Stimulated activated CD8-positive, alpha-beta memory T cell treated with anti-CD3 and anti-CD28 coated beads, Interleukin-4, amount 100 ng/mL, for 48 hours (primary cell): ENCODE measurements at places on chromosomes 4 and X.

DNA sequence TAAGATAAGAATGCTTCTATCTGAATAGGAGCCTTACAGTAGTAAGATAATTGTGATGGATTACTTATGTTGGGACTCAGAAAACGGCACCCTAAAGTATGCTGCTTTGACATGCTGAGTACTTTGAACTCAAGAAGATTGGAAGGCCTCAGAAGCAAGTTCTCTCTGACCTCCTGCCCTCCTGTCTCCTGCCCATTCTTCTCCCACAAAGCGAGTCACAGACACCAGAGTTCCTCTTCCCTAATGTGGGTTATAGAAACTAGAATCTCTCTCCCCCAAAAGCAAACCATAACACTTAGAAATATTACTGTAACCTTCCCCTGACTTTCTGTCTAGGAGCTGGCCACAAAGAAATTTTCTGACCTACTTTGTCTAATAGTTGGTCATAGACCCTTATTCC, 76.5 kb downstream of the DDIT4L start:
- DNase-seq = no peak

- DNase-seq = no peak
Measured at GRCh38 chr4:132214519-132214918, 934.6 kb upstream of the PCDH10 start.

- no peak for DNase-seq
Measured at GRCh38 chrX:1327651-1328304, 8.8 kb upstream of the IL3RA start.

- no peak for DNase-seq
Measured at GRCh38 chr4:174275101-174275500, 8.4 kb downstream of the FBXO8 start.

DNA sequence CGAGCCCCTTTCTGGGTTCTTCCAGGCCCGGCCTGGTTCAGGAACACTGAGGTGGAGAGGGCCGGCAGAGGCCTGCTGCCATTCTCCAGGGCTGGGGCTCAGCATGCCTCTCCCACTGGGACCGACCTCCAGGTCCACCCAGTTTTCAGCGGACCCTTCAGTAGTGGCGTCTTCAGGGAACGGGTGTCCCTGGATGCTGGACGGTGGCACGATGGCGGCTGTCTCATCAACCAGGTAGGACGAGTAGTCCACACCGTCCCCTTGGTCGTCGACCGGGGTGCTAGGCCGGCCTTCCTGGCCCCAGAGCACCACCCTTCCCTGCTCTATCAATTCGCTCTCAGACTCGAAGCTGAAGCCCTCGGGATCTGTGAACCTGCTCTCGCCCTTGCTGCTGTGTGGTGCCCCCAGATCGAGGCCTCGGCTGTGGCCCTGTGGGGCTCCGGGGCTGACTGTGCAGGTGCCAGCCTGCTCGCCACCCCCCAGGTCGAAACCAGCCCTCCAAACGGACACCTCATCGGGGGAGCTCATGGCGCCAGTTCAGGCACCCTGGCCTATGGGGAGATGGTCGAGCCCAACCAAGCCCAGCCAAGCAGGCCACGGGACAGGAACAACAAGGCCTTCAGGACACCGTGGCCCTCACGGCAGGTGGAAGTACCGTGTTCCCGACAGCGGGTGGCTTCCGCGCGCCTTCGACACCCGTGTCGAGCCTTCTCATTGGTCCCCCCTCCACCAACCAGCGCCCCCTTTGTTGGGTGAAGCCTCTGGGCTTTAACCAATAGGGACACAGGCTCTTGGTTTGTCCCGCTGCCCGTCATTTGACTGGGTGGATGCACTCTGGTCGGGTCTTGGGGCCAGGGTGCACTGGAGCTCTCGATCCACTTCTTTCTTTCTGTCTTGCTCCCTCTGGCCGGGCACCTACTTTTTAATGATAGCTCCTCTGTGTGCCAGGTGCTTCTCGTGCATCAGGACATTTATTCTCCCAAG, 814 bp upstream of the LOC101059915 start:
- no peak for DNase-seq

- no peak for DNase-seq
Measured at GRCh38 chrX:39900777-39901170, 197.0 kb downstream of the BCOR start.

- no peak for DNase-seq
Measured at GRCh38 chr4:5079581-5079980, 28.3 kb downstream of the STK32B start.

DNA sequence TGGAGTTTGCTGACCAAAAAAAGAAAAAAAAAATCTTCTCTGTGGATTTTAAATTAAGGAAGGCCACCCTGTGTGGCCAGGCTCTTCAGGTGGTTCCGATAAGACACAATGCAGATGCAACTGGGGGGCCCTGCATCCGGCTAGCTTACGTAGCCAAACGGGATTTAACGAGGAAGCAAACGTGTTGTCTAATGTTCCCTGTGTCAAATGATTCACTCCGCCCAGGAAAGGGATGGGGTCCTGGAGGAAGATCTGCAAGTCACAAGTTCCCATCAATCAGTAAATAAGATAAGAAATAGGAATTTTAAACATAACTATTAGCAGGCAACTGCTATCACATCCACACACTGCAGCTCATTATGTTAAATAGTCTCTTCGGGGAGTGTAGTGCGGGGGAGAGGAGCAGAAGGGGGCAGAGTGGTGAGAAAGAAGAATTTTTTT, 216.4 kb upstream of the GYPA start:
- DNase-seq = no peak

- no peak for DNase-seq
Measured at GRCh38 chr4:84727491-84727890, 144.6 kb downstream of the CDS1 start.

DNA sequence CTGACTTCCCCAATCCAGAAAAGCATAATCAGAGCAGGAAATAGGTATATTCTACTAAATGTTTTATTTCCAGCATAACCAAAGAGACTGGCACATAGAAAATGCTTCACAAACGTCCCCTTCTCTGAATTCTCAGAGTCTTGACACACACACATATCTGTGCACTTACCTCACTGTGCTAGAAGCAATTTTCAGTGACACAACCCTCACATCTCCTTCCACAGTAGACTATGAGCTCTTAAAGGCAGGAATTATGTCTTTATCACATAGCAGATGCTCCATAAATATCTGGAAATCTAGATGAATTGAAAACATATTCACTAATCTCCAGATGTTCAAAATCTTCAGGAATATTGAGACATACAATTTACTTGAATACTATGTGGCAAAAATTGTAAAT, 5.9 kb downstream of the SOWAHB start:
- DNase-seq = no peak

GRCh38 chr4:11596989-11597388, 168.3 kb upstream of the HS3ST1 start:
- no peak for DNase-seq

GRCh38 chrX:6291444-6291843, 62.8 kb upstream of the NLGN4X start:
- DNase-seq = no peak

- no peak for DNase-seq
Measured at GRCh38 chr4:26083987-26084386, 170.0 kb downstream of the SMIM20 start.

DNA sequence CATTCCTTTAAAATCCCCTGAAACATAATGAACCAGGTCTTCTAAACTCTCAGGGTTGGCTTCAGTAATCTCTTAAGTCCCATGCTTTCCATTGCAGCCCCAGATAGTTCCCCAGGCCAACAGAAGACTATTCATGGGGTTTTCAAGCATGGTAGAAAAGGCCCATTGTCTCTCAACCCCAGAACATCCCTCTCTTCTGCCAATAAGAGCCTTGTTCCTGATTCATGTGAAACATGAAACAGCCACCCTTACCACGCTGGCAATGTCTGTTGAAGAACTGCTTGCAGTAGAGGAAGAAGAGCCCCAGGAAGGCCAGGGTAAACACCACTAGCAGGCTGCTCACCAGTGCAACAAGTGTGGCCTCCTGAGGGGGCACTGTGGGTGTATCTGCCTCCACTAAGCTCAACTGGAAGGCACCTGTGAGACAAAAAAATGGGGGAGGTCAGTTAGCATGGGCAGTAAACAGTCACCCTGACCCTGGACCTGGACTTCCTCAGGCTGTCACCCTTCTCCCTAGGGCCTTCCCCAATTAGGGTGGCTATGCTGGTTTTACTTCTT, 36.4 kb downstream of the EDA2R start:
- no peak for DNase-seq

- DNase-seq = no peak
Measured at GRCh38 chrX:129718676-129719075, 20.1 kb upstream of the XPNPEP2 start.

DNA sequence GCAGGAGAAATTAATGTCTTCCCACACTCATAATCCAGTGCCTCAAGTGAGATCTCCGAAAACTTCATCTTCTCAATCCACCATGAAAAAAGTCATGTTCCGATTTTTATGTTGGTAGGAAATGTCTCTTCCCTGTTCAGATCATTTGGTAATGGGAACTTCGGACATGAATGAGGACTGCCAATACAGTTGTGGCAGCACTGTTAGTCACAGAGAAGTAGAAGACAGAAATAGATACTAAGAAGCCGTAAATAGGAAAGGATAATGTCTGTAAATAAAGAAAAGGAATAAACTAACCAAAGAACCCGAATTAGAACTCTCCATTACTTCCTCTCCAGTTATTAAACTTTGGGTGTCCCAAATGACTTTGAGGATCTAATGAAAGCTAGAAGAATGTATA, 69.6 kb downstream of the DDX60L start:
- no peak for DNase-seq

GRCh38 chrX:52426810-52427209, 58.0 kb downstream of the XAGE2 start:
- no peak for DNase-seq

DNA sequence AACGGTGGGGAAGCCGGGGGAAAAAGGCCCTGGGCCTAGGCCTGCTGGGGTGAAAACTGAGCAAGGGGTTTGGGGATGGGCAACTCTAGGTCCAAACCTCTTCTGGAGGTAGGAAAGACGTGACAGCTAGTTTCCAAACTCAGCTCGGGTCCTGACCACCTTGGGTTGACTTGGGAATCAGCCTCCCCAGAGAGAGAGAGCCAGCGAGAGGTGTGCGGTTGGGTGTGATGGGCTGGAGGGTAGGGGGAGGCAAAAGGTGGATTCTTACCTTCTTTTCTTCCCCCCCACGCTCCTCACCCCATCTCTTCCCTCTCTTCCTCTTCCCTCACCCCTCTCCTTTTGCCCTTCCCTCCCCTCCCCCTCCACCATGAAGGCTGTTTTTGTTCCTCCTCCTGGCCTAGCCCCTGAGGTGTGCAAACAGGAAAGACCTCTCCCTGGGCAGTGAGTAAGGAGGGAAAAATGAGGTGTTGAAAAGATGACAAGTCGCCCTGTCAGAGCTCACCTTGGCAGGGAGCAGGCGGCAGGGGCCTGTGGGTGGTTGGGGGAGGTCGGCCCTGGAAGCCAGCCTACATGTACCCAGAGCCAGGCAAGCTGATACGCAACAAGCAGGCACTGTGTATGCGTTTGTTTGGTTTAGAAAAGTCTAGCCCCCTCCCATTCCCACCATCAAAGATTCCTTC, 14.8 kb downstream of the PJA1 start:
- DNase-seq = no peak

DNA sequence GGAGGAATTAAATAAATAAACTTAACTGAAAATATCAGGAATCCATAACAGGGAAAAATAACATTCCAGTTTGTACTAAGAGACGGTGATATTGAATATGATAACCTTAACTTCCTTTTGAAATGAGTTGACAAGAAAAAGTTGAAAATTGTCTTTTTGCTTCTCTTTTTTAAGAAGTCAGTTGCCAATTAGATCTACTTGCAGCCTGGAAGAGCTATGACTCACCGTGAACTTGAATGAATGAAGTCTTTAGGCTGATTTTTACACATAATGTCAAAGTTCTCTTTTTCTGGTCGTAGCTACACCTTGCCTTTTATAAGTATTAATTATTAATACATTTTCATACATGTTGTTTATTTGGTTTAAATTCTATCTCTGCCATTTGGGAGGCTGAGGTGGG, 94.4 kb upstream of the HPGD start:
- no peak for DNase-seq

- DNase-seq = peak; percentile 32
Measured at GRCh38 chr4:82561786-82562563, at the start of gene TMEM150C. Gene TMEM150C (minus strand): TSS chr4:82561988. CDS start chr4:82504657, 57,331 bp downstream.

- DNase-seq = no peak
Measured at GRCh38 chrX:23374291-23374690, 39.6 kb downstream of the PTCHD1 start.
